ENCODE measurements at places on chromosomes 2 and 18.

DNA sequence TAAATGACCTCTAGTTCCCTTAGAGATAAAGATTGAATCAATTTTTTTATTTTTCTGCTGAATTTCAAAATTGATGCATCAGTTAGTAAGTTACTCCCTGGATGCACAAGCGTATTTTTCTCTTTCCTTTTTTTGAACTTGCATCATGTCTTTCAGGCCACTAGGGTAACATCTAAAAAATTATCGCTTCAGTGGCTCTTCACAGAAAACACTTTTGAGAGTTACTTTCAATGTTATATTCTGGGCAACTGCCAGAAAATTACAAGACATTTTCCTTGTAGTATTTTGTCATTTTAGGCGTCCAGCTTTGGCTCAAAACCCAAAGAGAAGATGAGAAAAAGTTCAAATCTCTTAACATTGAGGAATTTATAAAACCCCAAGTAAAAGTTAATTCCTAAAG, 59.8 kb downstream of the DSEL start:
- DNase-seq = no peak

- peak; percentile 68 for DNase-seq
These were observed 11.7 kb downstream of the HSBP1L1 start for GRCh38 chr18:79975985-79976680.

DNA sequence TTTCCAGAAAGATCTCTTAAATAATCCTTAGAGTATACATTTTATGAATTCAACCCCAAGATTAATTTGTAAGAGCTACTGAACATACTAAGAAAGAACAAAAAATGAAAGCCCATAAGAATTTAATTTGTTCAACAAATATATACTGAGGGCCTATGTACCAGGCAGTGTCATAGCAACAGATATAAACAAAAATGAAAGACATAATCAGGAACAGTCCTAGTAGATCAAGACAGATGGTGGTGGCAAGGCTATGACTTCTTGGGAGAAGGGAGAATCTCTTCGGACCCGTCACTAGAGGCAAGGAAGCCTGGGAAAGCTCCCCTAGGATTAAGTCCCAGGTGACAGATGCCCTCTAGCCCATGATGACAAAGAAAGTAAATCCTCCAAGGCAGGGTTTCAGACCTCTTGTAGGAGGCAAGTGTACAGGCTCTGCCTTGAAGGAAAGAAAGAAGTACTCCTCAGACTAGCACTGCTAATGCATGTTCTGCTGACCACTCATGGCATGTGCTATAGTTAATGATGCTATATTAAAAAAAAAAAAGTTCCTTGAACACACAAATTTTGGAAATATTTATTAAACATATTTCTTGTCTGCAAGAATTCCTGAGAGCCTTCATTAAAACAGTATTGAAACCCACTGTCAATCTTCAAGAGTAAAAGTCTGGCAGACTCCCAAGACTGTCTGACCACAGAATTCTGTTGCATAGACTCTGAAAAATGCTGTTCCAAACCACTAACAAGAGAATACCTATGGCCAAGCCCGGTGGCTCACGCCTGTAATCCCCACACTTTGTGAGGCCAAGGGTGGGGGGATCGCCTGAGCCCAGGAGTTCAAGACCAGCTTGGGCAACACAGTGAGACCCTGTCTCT, 31.5 kb downstream of the NOL10 start:
- DNase-seq = no peak

DNA sequence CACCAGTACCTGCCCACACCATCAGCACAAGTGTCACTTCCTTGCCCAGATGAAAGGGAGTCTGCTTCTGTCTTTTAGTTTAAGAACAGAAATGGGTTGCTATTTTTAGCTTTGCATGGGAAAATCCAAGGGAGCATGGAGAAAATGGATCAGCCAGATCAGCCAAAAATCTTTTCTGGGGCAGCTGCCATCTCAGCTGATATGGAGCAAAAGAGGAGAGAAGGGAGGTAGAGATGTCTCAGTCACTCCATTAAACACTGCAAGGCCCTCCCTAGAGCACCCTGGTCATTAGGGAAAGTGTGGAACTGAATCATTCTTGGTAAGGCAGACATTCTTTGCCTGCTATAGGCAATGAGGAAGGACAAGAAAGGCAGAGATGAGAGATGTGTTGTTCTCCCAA, 79.9 kb downstream of the CTAGE1 start:
- no peak for DNase-seq

DNA sequence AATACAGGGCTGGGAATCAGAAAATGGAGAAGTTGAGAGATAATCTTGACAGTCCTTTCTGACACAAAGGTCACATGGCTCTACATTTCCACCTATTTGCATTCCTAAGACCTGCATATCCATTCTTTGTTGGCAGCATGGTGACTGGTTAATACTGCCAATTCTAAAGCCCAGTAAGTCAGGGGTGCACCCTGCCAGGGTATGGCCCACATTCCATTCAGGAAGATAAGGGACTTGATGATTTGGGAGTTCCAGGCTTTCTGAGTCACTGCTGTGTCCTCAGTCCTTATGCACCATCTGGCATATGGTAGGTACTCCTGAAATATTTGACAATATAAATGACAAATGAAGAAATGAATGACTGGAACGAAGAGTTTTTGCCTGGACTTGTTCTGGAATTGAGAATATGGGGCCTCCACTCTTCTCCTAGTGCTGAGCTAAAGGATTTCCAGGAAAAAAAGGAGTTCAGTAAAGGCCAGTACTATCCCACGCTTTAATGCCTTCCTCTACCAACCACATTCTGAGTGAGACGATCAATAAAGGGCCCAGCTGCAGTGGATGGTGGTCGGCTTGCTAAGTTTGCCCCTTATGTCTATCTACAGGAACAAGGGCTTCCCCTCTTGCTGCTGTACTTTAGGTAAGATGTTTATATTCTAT, 31.7 kb upstream of the EIF2AK3 start:
- DNase-seq = no peak

DNA sequence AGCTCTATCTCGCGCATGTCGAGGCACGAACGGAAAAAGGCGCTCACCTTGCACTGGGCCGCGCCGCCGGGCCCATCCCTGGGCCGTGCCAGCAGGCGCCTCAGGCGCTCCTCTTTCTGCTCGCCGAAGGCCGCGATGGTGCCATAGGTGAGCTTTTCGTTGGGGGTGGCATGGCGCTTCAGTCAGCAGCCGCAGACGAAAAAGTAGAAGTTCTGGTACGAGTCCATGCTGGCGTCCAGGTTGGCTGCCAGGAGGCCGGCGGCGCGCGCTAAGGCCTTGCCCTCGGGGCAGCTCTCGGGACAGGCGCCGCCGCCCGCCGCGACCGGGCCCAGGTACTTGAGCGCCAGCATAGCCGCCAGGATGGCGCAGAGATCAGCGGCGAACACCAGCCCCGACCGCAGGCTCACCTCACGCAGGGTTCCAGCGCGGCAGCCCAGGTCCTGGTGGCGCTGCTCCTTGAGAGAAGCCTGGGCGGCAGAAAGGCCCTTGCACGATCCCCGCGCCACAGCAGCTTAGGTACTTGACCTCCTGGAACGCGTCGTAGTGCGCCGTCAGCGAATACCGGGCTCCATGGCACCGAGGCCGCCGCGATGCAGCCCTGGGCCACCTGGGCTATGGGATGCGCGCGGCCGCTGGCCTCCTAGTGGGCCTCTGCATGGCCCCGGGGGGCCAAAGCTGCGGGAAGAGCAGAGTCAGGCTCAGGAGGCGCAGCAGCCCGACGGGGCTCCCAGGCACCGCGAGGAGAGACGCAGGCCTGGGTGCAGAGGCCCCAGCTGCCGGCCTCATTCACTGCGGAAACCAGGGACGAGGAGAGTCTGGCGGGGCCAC, 12.8 kb downstream of the ALPG start:
- no peak for DNase-seq

DNA sequence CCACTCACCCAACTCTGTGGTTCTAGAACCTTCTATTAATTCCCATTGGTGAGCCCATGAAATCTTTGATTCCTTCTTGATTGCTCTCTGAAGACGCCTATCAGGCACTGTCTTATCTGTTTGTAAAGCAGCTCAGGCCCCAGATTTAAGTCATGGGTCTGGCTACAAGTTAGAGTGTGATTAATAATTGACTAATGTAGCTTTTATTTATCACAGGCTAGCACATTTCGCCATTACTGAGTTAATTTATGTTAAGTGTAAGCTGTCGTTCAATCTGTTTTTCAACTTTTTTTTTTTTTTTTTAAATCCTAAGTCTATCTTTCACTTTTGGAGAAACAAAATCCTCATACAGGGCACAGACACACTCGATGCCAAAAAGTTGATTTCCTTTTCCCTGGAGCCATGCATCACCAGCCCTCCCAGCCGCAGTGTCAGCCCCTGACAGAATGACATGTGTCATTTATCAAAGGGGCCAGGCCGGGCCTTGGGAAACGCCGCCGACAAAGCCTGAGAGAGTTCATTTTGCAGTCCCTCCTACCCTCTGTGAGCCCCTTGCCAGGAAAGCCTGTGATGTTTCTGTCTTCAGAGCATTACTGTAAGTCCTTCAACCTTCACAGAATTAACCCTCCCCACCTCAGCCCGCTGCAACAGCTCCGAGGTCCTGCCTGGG, 15.8 kb downstream of the TSHZ1 start:
- no peak for DNase-seq

- no peak for DNase-seq
These were observed 58.9 kb downstream of the FAM168B start for GRCh38 chr2:131034122-131035051.

DNA sequence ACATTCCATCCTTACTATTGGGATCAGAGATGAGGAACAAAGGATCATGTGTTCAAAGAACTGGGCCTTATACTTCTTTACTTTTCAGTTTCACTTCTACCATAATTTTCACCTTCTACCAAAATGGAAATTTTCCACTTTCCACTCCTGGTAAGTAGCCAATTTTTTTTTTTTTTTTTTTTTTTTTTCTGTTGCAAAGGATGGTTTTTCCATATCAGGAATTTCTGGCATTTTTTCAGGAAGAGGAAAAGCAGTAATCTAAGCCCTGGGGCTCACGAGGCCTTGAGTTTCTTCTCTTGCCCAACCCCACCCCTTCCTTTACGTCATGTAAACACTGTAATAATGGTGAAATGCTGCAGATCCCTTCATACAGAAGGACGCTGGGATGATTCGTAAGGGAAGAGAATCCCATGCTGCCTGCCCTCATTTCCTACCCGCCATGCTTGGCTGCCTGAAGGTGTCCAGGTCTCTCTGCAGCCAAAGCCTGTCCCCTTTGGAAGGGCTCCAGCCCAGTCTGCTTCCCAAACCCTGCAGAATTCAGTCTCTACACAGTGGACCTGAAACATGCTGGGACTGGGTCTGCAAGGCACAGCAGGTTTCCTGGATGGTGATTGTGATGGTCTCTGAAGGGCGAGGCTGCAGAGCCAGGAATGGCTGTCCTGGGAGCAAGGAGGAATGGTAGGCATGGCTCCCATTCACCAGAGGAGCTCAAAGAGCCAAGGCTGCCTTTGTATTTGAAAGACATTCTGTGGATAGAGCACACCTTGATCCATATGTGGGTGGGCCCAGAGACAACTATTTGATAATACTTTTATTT, 57.0 kb downstream of the EFR3B start:
- DNase-seq = peak; percentile 43

GRCh38 chr18:11689669-11690565, 853 bp downstream of the GNAL start:
- DNase-seq = peak; percentile 74

DNA sequence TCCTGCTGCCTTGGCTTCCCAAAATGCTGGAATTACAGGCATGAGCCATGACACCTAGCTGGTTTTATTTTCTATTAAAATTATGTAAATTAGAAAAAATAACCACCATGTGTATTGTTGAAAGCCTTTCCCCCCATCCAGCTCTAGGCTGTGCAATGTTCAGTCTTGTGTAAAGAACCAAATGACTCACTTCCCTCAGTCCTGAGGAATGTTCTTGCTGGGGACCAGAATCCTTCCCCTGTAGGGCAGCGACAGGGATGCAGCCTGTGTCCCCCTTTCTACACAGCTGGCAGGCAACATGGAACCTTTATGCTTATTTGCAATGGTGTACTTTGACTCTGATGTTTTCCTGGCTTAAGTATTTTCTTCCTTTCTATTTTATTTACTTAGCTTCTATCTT, 29.4 kb downstream of the AOX1 start:
- DNase-seq = no peak

GRCh38 chr2:239857591-239857990, 167.6 kb downstream of the NDUFA10 start:
- DNase-seq = no peak

GRCh38 chr2:60819155-60819862, 62.1 kb upstream of the REL start:
- DNase-seq = no peak

- DNase-seq = no peak
These were observed 131.5 kb upstream of the MEIS1 start for GRCh38 chr2:66303471-66303870.

GRCh38 chr2:239679755-239680154, 278.9 kb upstream of the HDAC4 start:
- DNase-seq = no peak

DNA sequence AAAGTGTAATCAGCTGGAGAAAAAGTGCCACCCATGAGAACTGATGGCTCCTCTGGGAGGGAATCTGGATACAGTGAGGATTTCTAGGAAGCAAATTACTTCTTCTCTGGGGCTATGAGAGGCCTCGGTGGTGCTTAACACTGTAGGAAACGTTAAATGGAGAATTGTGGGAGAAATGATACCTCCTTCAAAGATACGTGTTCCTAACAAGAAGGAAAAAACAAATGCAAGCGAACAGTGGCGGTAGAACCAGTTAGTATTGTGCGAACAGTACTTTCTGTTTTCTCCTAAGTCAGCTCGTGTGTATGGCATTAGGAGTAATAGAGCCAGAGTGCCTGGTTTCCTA, 587 bp upstream of the MTIF2 start:
- DNase-seq = no peak

- DNase-seq = no peak
These were observed 339.7 kb downstream of the TNS1 start for GRCh38 chr2:217662984-217663602.

GRCh38 chr2:71880287-71880686, 267.4 kb downstream of the CYP26B1 start:
- DNase-seq = no peak

DNA sequence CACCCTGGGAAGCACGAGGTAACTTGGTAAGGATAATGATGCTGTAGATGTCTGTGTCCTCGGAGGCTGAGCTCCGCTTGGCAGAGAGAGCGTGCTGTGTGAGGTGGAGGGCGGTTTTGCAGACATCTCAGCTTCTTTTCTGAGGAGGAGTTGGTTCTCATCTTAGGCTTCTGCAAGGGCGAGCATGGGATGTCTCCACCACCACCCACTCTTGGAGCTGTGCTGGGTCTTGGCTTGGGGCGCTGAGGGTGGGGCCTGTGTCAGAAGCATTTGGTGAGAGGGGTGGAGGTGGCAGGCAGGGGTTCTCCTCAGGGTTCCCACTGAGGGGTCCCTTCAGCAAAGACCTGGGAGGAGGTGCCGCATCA, 9.2 kb downstream of the OXER1 start:
- no peak for DNase-seq

Data from heart left ventricle (tissue), 16 donors.